ENCODE measurements at places on chromosomes 5 and 9. TPM values are rescaled to one million over a fixed set of nuclear protein-coding genes. Genes with fewer than 3 reads are reported as not detected.

- DNase-seq = no peak
Measured at GRCh38 chr5:59709346-59709821, 184.1 kb downstream of the PDE4D start.

DNA sequence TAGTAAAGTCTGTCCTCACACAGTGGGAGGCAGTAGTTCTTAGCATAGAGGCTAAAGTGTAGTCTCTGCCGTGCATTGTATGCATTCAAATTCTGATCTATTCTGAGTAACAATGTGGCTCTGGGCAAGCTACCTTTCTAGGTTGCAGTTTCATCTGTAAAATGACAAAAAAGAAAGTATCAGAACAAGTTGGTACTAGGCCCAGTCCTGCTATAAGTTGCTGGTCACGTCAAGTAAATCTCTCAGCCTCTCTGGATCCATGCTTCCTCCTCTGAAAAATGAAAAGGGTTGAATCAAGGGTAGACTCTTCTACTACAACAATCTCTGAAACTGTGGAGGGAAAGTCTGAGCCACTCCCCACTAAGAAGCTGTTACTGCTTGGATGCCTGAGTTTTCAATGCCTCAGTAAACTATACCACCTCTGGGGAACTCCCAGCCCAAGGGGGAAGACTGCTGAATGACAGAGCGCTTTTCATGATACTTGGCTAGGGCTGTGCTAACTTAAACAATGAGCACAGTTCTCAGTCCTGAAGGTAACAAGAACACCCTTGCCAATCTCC, 34.5 kb upstream of the SPARC start:
- no peak for DNase-seq

DNA sequence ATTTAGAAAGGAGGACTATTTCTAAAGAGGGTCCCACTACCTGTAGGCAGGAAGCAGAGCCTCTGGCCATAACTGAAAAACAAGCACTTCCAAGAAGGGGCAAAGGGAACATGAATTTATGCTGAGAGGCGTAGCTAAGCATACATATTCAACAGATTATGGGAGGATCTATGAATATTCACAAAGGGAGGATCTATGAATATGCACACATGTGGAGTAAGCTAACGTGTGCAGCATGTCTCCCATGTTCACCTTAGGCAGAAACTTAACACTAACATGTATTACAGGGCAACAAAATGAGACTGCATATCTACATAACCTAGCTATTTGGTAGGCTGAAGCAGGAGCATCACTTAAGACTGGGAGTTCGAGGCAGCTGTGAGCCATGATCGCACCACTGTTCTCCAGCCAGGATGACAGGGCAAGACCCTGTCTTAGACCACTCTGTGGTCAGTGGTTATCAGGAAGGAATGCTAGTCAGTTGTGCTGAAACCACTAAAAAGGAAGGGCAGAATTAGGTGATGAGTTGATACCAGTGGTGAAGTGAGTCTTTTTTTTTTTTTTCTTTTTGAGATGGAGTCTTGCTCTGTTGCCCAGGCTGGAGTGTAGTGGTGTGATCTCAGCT, 20.8 kb downstream of the FXN start:
- DNase-seq = no peak

DNA sequence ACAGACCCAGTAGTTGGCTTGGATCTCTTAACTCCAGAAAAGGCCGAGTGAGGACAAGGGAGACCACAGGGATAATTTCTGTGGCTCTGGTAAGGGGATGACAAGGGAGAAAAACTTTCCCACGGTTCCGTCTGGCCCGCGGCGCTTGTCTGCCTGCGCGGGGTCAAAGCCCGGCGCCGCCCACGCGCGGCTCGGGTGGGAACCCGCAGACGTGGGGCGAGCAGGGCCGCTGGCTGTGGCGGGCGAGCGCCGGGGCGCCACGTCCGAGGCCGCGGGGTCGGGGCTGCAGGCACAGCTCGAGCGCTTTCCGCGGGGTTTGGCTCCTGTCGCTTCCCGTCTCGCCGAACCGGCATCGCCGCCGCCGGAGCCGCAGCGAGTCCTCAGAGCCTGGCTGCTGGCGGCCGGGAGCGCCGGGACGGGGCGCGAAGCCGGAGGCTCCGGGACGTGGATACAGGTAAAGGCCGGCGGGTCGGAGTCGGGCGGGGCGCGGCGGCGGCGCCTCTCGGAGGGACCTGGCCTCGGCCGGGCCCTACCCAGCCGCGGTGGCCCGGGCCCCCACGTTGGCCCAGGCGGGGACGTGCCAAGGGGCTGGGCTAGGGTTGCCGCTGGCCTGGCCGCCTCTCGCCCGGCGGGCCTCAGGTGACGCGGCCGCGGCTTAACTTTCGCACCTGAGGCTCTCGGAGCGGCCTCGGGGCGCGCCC, at the start of gene RNF180:
RNF180 (plus strand) TSS at position 344 of the 701 bp plus-strand sequence. CDS start 34,965 bp downstream, outside the sequence.
- no peak for DNase-seq

DNA sequence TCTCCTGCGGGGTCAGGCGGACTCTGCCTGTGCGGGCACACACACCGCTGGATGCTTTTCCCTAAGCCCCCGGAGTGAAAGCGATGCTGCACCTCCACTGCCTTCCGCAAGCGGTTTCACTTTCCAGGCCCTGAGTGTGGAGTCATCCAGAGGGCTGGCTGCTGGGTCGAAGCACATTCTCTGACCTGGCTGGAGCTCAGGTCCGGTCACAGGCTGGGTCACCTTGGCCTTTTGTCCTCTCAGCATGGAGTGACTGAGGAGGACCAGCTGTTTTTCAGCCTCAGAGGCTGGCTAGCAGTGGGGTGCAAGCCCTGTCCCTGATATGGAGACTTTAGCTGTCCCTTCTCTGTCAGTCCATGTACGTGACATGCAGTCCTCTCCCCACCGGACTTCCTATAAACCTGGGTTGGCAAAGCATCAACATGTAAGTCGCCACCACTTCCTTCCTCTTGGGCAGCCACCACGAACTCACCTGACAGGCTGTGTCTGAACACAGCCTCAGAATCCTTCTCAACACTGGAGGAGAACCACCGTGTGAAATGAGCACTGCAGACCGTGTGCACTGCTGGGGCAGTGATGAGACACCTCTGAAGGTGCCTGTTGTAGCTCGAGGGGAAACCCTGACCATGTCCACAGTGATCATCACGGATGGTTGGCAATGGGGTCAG, 51.3 kb downstream of the GADD45G start:
- no peak for DNase-seq

- DNase-seq = no peak
Measured at GRCh38 chr5:8098081-8098480, 229.1 kb downstream of the MTRR start.

DNA sequence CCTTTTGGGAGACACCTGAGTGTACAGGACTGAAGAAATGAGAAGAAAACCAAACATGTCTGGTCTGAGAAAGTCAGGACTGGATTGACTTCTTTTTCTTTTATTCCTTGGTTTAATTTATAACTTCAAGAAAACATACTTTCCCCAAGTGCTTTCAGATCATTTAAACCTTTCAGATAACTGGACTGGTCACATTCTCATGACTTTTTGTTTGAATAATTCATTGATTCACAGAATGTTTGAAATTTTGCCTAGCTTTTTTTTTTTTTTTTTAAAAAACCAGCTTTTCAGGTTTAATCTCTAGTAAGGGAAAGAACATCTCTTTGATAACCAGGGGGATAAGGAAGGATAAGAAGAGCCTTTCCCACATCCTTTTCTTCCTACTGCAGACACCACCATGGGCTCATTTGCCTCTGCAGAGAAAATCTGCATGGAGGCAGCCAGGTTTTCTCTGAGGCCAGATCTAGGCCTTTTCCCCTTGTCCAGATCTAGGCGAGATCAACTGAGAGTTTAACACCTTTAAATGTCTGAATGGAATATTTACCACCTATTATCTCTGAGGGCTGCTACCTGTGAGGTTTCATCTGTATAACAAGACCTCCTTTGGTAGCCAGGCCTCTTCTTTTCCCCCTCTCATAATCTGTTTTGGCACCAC, 45.0 kb upstream of the SLC28A3 start:
- DNase-seq = no peak

GRCh38 chr5:180456792-180457191, 37.4 kb upstream of the CNOT6 start:
- no peak for DNase-seq

The FOXD4L3 gene
- not detected for total RNA-seq

The ZFP37 gene
- 2.3 TPM for total RNA-seq

The COL5A1 gene
- total RNA-seq = 28.9 TPM

The SRP19 gene
- 70.5 TPM for total RNA-seq

The UGCG gene
- total RNA-seq = 25.0 TPM
